ENCODE measurements at places on chromosomes 1 and 21. TPM values are rescaled to one million over a fixed set of nuclear protein-coding genes. Genes with fewer than 3 reads are reported as not detected.

DNA sequence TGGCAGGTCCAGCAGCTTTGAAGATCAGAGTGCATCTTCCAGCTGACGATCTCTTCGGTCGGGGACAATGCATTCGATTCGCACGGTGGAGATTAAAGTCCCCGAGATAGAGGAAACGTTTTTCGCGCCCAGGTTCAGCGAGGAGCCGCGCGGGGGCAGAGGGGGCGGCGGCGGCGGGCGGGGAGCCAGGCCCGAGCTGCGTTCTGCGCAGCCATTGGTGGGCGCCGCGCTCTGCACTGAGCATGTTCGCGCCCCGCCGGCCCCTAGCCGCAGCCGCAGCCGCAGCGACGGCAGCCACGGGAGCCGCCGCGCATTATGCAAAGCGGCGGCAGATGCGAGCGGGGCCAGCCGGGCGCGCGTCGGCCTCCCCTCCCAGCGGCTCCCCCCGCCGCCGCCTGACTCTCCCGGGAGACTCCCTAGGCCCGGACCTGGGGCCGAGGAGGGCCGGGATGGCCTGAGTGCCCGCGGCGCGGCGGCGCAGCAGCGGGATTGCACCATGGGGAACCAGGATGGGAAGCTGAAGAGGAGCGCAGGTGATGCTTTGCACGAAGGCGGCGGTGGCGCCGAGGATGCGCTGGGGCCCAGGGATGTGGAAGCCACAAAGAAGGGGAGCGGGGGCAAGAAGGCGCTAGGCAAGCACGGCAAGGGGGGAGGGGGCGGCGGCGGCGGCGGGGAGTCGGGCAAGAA, at the start of gene FMN2:
FMN2 (plus strand) TSS at position 270 of the 687 bp plus-strand sequence; CDS start at position 497, 227 bp downstream.
- DNase-seq: peak; percentile 47

- no peak for DNase-seq
Observed at GRCh38 chr1:159338018-159338417, 35.9 kb downstream of the FCER1A start.

SV2A gene
- total RNA-seq: 17.4 TPM

CFHR3 gene
- total RNA-seq: 0.99 TPM
